ENCODE measurements at places on chromosomes 2 and 18.

- no peak for DNase-seq
Observed at GRCh38 chr2:17413036-17413435, 105.2 kb downstream of the RAD51AP2 start.

DNA sequence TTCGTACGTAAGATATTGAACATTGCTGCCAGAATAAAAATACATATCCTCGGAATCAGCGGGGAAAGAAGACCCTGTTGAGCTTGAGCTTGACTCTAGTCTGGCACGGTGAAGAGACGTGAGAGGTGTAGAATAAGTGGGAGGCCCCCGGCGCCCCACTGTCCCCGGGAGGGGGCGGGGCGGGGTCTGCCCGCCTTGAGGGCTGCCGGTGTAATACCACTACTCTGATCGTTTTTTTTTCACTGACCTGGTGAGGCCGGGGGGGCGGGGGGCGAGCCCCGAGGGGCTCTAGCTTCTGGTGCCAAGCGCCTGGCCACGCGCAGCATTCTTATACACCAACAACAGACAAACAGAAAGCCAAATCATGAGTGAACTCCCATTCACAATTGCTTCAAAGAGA is 324.0 kb upstream of the REG3G start:
- DNase-seq, result no peak

DNA sequence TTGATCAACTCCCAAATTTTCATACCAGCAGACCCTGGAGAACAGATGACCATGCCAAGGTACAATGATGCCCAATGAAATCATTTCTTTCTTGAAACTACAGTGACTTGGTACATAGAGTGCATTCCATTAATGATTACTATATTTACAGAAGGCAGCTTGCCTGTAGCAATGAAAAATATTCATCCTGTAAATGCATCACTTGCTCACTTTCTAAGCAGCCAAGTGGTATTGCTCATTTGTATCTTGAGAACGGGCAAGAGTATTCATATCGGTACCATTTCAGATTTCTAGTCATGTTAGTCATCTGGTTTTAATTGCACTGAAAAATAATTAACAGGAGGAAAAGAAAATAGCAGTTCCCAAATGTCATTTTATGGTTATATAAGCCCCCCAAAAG is 59.6 kb downstream of the VIL1 start:
- no peak for DNase-seq

- DNase-seq, result no peak
Observed at GRCh38 chr2:37389989-37390765, 45.7 kb downstream of the QPCT start.

DNA sequence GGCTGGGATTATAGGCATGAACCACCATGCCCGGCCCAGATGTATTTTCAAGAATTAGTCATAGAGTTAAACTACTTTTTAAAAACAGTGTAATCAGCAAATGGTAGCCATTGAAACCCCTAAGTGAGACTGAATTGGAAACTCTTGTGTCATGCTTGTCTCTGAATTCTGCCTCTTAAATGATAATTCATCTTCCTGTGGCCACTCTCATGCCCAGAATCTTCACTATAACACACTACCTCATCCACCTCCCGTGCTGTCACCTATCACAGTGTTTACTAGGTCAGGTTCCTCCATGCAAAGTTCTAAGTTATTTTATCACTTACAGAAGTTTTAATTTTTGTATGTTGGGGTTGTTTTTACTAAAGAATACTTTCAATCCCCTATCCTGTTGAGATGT is 197.5 kb downstream of the PHLPP1 start:
- DNase-seq, result no peak

DNA sequence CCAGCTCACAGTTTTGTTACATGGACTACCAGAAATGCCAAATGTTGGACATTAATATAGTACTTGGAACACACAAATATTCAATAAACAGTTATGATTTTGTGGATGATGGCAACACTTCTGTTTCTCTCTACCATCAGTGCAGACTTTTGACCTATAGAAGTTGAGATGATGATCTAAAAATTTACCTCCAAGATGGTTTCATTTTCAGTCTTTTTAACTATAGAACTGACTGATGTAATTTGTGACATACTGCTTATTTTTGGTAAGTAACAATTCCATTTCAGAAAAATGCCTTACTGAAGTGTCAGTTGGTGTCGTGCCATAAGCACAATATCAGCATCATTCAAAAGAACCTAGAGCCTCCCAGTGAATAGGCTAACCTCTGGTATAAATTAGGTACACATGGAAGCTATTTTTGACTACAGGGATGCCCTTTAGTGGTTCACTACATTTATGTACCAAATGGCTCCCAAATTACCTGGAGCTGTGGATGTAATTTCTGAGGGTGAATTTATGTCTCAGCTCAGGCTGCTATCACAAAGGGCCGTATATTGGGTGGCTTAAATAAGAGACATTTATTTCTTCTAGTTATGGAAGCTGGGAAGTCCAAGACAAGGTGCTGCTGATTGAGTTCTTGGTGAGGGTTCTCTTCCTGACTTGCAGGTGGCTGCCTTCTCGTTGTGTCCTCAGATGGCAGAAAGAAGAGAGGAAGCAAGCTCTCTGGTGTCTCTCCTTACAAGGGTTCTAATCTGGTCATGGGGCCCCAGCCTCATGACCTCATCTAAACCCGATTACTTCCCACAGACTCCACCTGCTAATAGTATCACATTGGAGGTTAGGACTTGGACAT is 66.5 kb downstream of the ALPK2 start:
- DNase-seq, result no peak

DNA sequence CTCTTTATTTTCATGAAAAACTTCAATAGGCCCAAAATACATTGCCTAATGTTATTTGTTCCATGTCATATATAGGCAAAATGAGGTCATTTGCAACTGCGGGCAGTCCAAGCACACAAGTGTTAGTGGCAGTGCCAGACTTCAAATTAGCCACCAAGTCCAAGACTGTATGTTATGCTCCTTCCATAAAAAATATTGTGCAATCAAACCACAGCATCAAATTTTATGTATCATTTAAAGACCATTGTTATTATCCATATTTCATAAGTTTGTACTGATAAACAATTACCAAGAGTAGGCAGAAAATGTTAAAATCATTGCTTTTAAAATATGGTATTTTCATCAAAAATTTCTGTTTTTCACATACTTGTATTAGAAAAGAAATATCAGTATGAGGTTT is 54.1 kb downstream of the XIRP2 start:
- DNase-seq, result no peak

Measured in hypothalamus (tissue), 51 donors.